ENCODE measurements at places on chromosomes 6 and 20.

GRCh38 chr6:2738373-2738979, 12.2 kb downstream of the MYLK4 start:
- peak; percentile 33 for DNase-seq

DNA sequence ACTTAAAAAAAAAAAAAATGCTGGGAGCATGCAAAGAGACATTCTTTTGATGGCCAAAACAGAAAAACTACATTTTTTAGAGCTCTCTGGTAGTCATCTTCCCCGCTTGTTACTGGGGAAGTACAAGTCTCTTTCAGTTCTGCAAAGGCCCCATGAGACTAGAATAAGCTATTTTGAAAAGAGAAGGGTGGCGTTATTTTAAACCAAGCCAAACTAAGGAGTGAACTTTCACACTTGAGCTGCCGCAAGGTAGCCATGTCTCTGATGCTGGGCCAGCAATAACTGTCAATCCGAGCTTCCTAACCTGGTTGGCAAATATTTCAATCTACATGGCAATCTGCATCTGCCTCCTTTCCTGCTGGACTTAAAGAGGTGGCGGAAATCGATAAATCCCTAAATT, 96.7 kb downstream of the L3MBTL3 start:
- DNase-seq = no peak

DNA sequence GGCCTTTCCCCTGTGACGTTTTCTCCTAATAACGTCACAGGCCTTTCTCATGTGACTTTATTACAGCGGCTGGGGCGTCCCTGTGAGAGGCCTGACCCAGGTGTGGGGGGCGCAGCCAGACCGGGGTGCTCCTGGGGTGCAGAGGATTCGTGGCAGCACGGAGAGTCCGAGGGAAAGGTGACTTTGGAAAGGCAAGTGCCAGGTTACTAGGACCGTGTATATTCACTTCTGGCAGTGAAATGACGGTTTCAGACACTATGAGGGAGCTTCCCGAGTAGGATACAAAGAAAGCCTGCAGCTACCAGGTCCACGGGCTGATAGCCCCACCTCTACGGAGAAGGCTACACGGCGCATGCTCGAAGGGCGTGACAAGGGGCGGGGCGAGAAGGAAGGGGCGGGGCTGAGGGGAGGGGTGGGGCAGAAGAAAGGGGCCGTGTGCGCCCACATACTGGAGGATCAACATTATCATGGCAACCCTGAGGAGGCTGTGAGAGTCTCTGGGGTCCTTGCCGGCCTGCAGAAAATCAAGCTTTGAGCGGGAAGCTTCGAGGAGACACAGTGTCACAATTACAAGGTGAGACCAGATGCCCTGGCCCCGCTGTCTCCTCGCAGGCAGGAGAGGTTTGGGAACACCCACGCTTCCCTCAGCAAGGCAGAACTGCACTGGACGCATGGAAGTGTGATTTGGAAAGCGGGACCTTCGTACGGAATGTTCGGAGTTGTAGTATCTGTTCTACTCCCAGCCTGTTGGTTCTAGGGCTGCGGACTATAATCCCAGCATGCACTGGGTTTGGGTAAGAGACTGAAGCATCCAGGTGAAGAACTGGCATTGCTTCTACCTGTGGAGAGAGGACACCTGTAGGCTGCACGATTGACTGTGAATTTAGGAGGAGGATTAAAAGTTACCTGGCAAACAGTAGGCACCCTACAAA, 54.4 kb upstream of the ZNF337 start:
- DNase-seq = peak; percentile 55

DNA sequence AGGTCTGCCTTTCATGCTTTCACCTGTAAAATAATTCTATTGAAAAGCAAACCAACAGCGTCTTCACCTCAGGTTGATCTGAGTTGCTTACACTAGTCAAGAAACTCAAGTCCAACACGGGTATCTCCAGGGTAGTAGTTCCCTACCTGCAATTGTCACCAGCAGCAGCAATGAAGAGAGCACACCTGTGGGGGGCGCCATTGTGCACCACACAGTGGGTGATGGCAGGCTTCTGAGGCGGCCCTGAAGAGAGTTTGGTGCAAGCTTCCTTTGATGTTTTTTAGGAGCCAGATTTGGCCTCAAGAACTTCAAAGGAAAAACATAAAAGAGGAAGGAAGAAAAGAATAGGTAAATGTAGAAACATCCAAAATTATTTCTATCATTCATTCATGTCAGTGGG, 45.1 kb downstream of the KIAA0319 start:
- no peak for DNase-seq

- no peak for DNase-seq
Observed at GRCh38 chr20:17343091-17343490, 116.3 kb downstream of the PCSK2 start.

DNA sequence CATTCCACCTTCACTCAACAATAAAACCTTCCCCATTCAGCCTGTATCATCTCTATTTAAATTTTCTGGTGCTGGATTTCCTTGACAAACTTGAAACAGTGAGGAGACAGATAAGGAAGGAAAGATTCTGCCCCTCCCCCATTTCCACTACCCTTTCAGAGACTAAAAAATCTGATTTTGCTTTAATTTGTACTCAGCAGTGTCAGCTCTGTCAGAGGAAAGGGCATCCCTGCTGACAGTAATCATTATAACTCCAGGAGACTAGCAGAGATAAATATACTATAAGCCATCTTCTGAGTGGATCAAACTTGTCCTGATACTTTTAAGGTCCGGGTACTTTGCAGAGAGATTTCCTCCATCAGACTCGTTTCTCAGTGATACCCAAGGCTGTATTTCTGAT, 155.6 kb downstream of the SAMD5 start:
- no peak for DNase-seq

DNA sequence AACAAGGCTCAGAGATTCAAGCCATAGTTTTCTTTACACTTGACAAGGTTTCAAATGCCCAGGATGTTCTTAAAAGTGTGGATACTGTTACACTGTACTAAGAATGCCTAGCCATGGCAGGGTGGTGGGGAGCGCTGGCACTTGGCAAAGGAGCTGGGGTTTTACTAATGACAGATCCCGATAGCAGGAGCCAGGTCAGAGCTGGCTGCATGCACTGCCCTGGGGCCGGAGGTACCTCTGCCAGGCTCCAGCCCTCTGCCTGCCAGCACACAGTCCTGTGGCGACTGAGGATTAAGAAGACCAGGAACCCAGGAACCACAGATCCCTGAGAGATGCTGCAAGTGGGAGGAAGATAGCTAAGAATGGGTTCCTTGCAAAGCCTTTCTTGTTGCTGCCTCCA, 260.3 kb downstream of the ALDH8A1 start:
- DNase-seq = no peak

DNA sequence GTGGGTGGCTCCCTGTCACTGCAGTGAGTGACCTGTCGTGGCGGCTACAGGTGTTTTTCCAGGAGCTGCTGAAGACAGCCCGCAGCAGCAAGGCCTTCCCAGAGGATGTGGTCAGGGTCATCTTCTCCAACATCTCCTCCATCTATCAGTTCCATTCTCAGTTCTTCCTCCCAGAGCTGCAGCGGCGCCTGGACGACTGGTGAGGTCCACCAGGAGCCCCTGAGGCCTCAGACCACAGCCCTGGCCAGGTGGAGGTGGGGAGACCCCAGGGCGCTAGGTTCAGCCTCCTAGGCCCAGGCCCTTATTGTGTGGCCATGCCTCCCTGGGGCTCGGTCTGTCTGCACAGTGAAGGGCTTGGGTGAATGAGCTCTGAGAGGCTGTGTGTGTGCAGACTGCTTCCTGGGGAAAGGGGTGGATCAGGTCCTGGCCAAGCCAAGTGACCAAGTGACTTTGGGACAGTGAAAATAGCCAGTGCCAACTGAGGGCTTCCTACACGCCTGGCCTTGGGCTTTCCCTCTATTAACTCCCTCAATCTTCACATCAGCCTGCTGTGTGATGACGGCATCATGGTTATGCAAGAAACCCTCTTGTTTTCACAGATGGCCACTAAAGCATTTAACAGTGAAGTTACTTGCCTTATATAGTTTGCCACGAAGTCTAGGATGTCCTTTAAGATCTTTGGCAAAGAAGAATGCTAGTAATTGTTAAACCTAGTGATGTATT, 6.4 kb downstream of the FGD2 start:
- DNase-seq = no peak

DNA sequence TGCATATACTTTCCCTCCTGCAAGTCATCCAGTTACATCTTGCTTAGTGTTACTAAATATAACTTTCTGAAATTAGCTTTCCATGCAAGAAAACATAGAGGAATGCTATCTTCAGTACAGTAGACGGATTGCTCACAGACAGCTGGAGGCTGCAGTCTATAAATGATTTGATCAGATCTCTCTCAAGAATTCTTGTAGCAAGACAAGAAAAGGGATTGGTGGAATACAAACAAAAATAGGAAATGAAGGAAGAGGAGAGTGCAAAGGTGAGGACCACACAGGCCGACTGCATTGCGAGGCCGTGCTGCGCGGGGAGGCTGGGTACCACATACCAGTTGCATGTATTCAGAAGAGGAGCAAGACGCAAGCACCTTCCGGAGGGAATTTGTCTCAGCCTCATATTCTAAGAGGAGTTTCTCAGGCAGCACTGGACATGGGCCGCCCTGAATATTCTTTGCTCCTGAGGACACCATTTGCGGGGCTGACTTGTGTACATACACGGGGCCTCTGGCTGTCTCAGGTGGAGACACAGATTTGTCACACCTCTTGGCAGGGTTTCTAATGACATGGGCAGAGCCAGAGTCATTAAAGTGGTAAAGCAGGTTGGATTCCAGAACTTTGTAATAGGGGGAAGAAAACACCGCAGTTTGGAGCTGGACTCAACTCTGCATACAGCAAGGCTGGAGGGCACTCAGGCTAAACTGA, 22.7 kb upstream of the KIF25 start:
- no peak for DNase-seq

GRCh38 chr6:104226790-104227446, 632.8 kb downstream of the HACE1 start:
- no peak for DNase-seq

DNA sequence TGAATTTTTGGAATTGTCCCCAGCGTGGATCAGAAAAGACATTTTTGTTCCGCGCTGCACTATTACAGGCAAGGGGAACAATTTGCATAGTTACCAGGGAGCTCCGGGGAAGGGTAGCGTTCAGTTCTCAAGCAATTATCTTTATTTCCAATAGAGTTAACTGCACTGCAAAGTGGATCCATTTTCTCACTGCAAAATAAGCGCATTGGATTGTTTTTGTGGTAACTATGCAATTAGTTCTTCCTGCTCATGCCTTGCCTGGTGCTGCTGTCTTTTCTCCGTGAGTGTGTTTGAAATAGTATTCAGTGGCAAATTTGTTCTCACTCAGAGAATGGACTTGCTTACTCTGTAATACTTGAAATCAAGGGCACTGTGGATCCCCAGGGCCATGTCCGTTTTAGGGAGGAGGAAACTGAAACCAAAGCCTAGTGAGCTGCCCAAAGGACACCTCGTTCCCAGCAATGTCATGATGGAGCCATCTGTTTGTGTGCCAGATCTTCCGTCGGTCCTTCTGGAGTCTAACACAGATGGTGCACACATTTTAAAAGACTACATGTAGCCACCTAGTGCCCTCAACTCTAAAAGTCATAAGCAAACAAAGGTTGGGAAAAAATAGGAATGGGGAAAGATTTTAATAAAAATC, 7.4 kb upstream of the PCK1 start:
- no peak for DNase-seq

DNA sequence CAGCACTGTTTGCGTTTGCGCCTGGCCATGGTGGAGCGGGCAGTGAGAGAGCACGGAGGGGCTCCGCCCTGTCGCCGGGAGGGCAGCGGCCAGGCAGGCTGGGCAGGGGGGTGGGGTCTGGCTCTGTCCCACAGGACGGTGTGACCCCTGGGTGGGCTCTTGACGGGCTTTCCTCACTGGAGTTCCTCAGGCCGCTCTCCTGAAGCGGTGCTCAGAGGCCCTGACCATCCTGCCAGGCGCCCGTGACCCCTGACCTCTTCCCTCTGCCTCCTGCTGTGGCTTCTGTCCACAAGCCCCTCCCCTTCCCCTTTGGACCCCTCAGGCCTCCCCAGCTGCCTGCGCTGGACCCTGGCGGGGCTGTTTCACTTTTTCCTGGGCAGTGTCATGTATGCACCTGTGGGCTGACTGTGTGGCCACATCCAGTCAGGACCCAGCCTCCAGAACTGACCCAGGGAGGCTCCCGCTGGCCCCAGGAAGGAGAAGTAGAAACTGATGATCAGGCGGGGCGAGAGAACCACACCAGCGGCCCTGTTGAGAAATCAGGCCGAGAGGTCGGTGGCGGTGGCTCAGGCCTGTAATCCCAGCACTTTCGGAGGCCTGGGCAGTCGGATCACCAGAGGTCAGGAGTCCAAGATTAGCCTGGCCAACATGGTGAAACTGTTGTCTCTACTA, 1.2 kb downstream of the OGFR start:
- peak; percentile 47 for DNase-seq

- no peak for DNase-seq
Observed at GRCh38 chr6:45872827-45873365, 142.8 kb downstream of the CLIC5 start.

DNA sequence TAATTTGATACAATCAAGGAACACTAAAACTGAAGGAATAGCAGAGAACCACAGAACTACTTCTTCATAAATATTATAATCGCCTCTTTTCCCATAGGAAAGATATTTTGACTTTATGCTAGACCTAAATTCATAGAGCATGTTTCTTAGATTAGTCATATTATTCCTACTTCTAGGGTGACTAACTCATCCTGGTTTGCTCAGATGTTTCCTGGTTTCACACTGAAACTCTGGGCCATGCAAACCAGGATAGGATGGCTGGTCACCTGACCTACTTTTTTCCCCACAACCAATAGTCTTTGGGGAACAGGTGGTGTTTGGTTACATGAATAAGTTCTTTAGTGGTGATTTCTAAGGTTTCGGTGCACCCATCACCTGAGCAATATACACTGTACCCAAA, 42.8 kb downstream of the MMS22L start:
- DNase-seq = no peak

GRCh38 chr6:86859513-86859912, 77.8 kb upstream of the HTR1E start:
- DNase-seq = no peak

DNA sequence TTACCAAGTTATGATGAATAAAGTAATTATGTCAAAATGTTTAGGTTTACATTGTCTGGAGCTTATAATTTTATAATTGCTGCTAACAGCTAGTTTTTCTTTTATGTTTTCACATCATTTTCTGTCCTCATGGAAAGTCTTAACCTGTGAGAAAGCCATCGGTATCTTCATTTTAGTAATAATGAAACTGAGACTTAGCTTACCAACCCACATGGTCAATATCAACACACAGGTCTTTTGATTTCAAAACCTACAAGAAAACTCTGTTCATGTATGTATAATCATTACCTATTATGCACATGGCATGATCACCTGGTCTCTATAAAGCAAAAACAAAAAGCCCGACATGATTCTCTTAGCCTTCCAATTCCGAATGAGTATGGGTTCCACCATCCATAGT, 61.9 kb downstream of the KCNQ5 start:
- DNase-seq = no peak

DNA sequence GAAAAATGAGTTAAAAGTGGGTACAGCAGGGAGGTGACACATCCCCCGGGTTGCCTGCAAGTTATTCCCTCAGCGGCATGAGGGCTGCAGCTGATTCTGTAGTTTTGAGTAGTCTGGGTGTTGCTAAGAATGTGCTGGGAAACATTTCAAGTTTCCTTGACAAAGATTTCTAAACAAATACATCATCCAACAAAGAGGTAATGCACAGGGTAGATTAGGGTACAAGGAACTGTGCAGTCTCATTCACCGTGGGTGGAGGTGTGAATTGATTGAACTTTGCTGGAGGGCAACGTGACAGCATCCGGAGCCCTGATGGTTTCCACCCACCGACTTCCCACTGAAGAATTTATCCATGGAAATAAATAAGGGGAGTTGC, 21.8 kb downstream of the CASS4 start:
- no peak for DNase-seq
